ENCODE measurements at places on chromosomes 13 and 19.
A peak's percentile ranks its signal among the peaks of the same experiment; 100 is the strongest.

DNA sequence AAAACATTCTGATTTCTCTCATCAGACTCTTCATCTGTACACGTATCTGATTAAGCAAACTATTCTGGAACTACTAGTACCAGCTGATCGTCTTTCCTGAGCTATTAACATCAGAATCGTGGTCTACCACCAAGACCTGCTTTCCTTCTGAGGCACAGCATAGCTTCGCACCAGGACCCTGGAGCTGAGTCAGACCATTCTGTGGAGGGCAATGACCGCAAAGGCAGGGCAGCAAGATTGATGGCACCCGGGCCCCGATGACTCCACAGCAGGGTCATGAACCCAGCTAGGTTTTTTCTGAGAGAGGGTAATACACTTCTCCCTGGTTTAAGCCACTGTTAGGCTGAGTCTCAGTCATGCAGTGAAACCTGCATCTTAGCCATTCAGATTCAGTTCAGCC, 158.7 kb upstream of the GPR12 start:
- DNase-seq: no peak

DNA sequence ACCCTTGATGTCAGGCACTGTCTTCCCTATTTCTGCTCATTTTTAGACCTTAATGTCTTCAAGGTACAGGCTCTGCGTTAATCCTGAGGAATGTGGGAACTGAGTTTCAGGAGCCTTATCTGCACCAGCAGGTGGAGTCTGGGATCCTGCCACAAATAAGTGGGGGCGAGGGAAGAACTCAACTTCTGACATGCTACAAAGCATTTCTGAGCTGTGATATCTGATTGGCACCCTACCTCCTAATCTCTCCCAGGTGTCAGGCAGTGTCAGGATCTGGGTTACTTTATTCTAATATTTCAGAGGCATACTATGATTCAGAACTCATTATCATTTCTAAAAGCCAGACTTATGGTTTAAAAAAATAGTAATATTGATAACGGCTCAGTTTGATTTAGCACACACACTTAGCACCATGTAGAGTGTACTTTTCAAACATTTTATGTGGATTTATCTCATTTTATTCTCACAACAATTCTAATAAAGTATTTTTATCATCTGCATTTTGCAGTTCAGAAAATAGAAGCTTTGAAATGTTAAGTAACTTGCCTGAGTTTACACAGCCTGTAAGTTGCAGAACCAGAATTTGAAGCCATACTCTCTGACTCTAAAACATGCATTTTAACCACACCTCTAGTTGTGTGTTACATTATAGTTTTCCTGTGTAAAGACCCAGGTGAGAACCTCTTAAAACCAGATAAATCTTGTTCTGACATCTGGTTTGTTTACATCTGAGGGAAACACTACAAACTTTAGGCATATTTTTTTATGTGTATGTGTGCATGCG, 358.6 kb downstream of the TDRD3 start:
- no peak for DNase-seq

GRCh38 chr13:42626176-42626860, 52.4 kb downstream of the TNFSF11 start:
- DNase-seq: no peak

DNA sequence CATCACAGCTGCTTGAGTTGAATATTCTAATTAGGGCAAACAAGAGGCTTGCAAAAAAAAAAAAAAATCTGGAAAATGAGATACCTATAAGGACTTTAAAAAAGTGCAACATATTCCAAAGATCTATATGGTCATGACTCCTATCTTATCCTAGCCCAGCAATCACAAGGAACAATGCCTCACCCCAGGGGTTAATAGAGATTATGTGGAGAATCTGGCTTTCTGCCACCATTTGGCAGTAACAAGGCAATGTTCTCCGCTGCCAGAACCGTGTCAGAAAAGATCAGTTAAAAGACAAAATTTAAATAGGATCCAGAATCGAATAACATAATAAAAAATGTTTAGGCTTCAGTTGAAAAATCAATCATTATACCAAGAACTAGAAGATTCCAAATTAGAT, 1643.2 kb upstream of the PRR20A start:
- no peak for DNase-seq

- no peak for DNase-seq
These were observed 809.0 kb upstream of the SLITRK5 start for GRCh38 chr13:86862137-86862536.

GRCh38 chr13:78562237-78562889, 41.0 kb downstream of the POU4F1 start:
- DNase-seq: no peak

- no peak for DNase-seq
These were observed 37.1 kb upstream of the RNF113B start for GRCh38 chr13:98214008-98214643.

DNA sequence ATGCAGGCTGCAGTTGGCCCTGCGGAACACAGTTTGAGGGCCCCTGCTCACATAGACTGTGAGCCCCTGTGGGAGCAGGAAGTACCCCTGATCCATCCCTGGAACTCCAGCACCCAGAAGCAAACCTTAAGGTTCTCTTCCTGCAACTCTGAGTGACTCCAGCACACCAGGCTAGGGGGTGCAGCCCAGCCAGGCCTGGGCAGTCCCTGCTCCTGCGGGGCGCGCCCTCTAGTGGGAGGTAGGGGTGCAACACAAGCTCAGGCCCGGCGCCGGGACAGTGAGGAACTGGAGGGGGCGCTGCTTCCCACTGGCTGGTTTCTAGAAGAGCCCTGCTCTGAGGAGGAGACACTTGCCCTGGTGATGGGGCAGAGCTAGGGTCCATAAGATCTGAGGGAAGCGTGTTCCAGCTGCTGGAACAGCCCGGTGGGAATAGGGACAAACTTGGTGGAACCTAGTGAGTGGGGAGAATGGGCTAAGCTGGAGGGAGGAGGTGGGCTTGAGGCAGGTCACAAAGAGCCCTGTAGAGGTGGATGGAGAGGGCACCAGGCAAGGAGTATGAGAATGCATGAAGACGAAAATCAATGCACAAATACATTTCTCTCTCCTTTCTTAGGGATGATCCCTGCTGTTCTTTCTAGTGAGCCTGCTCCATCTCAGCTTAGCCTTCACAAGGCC, 5.0 kb downstream of the ZSCAN5A start:
- DNase-seq: peak; percentile 62

- no peak for DNase-seq
These were observed 47.0 kb upstream of the RAP2A start for GRCh38 chr13:97386801-97387484.

DNA sequence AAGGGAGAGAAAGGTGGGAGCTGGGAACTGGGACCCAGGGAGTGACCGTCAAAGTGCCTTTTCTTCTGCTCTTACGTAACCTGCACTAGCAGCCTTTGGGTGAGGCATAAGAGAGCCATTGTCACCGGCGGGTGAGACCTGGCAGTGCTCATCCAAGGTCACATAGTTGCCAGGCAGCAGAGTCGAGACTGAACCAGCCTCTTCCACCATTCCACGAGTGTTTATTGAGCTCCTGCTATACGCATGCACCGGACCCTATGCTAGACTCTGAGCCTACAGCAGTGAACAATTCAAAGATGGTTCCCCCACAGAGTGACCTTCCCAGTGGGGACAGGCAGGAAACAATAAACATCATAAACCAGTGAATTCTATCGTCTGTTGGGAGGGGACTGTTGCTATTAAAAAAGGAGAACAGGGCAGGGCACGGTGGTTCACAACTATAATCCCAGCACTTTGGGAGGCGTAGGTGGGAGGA, 18.6 kb upstream of the STRN4 start:
- no peak for DNase-seq

DNA sequence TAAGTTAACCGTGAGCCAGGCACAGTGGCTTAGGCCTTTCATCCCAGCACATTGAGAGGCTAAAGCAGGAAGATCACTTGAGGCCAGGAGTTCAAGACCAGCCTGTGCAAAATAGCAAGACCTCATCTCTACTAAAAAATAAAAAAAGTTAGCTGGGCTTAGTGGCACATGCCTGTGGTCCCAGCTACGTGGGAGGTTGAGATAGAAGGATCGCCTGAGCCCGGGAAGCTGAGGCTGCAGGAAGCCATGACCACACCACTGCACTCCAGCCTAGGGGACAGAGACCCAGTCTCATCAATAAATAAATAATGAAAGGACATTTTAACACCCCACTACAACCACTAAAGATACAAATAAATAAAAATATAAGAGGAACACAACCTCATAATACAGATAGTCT, 21.6 kb downstream of the LSM14A start:
- no peak for DNase-seq

DNA sequence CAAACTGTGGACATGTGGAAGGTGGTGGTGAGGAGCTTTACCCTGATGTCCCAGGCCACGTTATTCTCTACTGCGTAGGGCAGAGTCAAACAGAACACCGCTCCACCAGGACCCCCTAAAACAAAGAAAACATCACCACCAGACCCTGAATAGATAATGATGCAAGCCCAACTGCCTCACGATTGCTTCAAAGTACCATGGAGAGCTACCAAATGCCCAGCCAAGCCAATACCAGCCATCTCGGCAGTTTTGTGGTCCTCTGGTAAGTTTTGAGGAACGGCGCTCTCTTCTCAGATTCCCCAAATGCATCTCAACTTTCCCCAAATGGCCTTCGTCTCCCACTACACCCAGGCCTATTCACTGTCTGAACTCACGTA, 5.6 kb downstream of the RANBP3 start:
- no peak for DNase-seq

- no peak for DNase-seq
These were observed 7.9 kb downstream of the ZNF787 start for GRCh38 chr19:56113074-56113632.

GRCh38 chr19:5923356-5923755, 9.3 kb downstream of the CAPS start:
- DNase-seq: no peak

DNA sequence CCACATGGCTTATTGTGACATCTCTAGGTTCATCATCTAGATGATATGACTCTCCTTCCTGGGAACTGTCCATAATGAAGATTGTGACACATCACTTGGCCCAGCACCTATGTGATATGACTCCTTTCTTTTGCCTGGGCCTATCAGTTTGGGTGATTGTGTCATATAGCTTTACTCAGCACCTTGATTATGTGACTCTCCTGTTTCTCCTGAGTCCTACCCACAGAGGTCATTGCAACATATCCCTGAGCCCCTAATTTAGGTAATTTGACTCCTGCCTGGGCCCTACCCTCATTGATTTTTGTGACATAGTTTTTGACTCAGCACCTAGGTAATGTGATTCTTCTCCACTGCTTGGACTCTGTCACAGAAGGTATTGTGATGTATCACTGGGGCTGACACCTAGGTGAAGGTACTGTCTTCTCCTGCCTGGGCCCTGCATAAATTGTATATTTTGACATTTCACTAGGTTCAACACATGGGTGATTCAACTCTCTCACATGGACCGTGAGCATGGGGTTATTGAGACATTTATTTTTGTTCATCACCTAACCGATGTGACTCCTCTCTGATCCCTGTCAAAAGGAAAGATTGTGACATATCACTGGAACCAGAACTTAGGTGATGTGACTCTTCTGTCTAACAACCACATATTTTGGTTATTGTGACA, 26.2 kb upstream of the ZNF254 start:
- no peak for DNase-seq

GRCh38 chr13:30148171-30148754, 159.1 kb downstream of the KATNAL1 start:
- no peak for DNase-seq

DNA sequence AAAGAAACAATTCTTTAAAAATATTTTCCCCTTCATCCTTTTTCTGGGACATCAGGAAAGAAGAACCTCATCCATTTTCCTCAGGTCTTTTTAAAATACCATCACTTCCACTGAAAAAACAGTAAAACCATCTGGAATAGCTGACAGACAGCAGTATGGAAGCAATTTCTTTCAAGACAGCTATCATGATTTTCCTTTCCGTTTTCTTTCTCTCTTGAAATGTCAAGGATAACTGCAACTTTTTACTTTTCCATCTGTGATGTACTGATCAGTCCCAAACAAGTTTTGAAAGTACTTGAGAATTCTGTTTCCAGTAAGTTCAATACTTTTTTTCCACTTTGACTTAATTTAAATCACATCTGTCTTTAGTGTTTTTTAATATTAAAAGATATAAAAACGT, 211.2 kb downstream of the LHFPL6 start:
- DNase-seq: no peak

DNA sequence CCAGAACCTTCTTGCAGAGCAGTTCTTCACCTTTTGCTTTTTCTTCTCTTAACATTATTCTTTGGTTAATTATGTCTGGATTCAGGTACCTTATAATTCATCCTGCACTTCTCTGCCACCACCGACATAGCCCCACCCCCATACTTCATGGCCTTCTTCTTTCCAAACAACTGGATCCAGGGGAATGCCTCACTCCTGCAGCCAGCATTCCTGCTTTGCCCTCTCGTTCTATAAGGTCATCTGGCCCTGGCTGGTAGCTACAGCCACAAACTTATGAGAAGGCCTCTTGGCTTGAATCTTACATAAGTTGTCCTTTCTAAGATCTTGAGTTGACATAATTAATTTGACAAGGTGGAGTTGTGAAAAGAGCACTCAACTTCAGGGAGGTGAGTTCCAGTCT, 84.1 kb upstream of the FRY start:
- DNase-seq: no peak

DNA sequence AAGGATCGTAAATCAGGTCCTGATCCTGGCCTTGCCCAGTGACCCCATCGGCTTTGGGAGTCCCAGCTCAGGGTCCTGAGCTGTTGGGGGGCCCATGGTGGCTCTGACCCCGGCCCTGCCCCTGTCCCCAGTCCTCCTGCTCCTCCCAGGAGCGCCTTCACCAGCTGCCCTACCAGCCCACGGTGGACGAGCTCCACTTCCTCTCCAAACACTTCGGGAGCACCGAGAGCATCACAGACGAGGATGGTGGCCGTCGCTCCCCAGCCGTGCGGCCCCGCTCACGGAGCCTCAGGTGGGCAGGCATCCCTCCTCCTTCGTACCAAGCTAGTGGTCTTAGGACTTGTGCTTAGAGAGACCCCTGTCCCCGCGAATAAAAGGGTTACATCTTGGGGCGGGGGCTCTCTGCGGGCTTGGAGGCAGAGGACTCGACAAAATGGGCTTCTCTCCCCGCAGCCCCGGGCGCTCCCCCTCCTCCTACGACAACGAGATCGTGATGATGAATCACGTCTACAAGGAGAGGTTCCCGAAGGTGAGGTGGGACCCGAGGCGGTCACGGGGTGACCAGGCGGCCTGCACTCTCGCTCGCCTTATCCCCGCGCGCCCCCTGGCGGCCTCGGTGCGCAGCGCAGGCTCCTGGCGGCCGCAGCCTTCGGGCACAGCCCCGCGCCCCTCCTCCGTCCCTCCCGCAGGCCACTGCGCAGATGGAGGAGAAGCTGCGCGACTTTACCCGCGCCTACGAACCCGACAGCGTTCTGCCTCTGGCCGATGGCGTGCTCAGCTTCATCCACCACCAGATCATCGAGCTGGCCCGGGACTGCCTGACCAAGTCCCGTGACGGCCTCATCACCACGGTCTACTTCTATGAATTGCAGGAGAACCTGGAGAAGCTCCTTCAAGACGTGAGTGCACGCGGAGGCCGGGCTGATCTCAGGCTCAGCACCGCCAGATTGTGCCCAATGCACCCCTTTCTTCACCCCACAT, 9.1 kb downstream of the MAST1 start:
- peak; percentile 89 for DNase-seq

DNA sequence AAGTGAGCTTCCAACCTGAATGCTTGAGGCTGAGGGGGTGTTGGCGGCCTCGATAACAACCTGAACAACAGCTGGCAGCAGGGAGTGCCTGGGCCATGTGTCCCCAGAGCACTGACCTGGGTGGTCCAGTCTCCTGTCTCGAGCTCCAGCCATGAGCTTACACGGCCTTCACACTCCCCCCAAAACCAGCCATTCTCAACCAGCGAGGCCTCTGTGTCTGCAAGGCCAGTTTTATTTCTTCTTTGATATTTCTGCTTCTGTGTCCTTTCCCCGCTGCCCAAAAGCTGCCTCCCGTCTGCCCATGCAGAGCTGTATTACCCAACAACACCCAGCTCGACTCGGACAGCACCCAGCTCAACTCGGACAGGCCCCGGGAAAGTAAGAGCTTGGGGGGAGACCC, 32.5 kb upstream of the TFDP1 start:
- DNase-seq: no peak

All from HEK293T (cell line).